ENCODE measurements at places on chromosomes 7 and 10.
A peak's percentile ranks its signal among the peaks of the same experiment; 100 is the strongest.

GRCh38 chr10:124481717-124482116, 20.1 kb downstream of the LHPP start:
- no peak for DNase-seq

DNA sequence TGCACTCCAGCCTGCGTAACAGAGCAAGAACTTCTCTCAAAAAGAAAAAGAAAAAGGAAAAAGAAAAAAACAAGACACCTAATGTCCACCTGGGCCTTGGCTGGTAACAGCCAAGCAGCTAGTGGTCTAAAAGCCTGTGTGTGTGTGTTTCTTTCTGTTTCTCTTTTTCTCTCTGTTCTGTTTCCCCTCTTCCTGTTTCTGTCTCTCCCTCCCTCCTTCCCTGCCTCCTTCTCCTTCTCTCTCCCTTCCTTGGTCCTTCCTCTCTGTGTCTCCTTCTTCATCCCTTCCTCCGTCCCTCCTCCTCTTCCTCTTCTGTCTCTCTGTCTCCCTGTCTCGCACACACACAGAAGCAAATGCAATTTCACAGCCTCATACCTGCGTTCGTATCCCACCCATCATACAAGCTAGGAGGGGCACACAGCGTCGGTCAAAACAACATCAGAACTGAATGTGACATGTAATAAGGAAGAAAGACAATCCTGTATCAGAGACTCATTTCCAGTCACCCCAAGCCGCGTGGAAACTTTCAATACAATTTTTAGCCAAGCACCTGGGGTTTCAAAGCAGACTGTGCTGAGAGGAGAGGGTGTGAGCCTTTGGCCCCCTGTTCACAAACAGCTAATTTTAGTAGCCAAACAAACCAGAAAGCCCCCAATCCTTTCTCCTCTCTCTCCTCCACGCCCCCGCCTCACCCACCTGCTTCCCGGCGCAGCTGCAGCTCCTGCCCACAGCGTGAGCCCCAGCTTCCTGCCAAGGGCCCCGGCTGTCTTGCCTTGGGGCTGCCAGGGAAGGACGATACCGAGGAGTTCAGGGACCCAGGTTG, 50.2 kb upstream of the GNA12 start:
- DNase-seq = no peak

DNA sequence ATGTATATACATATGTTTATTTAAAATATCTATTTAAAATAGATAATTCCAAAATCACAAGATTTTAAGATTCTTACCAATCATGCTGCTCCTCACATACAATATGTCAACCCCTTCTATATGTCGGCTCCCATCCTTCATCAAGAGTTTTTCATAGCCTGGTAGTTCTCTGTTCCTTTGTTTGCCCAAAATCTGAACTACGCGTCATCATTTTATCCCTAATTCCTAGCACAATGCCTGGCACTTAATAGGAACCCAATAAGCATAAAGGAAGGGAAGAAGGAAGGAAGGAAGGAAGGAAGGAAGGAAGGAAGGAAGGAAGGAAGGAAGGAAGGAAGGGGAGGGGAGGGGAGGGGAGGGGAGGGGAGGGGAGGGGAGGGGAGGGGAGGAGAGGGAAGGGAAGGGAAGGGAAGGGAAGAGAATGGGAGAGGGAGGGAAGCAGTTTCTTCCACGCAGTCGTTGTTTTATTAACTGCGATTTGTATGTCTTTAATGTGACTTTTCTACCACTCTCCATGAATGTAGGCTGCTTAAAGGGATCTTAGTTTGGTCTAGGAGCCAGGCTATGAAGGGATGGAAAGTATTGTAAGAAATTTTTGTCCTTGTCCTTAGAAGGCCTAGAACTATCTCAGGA, 83.3 kb upstream of the PCGF5 start:
- DNase-seq = no peak

DNA sequence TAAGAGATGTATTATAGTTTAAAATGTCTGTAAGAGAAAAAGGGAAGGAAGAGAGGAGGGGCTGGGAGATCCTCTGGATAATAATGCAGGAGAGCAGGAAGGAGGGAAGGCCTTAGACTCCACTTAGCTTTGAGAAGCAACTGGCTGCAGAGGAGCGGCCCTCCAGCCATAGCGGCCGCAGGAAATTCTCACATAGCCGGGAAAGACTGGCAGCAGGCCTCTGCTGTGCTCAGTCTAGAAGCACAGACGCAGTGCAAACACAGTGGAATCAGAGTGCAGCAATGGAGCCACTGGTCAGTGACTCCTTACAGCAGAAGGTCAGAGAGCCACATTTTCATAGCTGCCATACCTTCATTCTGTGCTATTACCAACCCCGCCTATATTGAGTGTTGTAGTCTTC, 153.3 kb downstream of the VWC2 start:
- peak; percentile 32 for DNase-seq

- no peak for DNase-seq
These were observed 202.6 kb upstream of the NRP1 start for GRCh38 chr10:33537066-33537465.

- DNase-seq = no peak
These were observed 106.5 kb upstream of the RAB11FIP2 start for GRCh38 chr10:118153287-118153686.

- peak; percentile 15 for DNase-seq
These were observed 1.8 kb downstream of the NPS start for GRCh38 chr10:127550861-127551260.

- DNase-seq = no peak
These were observed 198.8 kb downstream of the GRID1 start for GRCh38 chr10:86167762-86168128.

- DNase-seq = no peak
These were observed 1165.4 kb downstream of the XPNPEP1 start for GRCh38 chr10:108757946-108758345.

GRCh38 chr7:24637021-24637420, 63.8 kb downstream of the PALS2 start:
- DNase-seq = no peak

DNA sequence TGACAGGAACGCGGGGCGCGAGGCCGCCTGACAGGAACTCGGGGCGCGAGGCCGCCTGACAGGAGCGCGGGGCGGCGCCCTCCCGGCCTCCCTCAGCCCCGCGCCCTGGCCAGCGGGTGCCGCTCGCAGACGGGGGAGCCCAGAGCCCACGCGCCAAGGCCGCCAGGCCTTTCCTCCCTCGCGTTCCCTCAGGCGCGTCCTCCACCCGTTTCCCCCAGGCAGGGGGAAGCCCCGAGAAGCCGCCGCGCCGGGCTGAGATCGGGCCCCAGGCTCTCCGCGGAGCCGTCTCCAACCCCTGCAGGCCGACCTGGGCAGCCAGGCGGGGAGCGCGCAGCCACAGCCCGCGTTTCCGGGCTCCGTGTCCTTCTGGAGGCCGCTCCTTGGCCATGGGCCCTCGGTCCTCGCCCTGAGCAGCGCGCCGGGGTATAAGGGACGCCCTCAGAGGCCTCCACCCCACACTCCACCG, 17.7 kb downstream of the PTPRN2 start:
- no peak for DNase-seq

- DNase-seq = no peak
These were observed 84.3 kb downstream of the TCERG1L start for GRCh38 chr10:131227163-131227740.

- no peak for DNase-seq
These were observed 34.4 kb upstream of the CABCOCO1 start for GRCh38 chr10:61628151-61628874.

GRCh38 chr10:97329766-97330165, 4.8 kb downstream of the FRAT2 start:
- no peak for DNase-seq

- no peak for DNase-seq
These were observed 1.0 kb downstream of the LRCH4 start for GRCh38 chr7:100584683-100585510.

GRCh38 chr7:140042386-140042670, 20.4 kb downstream of the PARP12 start:
- DNase-seq = no peak

DNA sequence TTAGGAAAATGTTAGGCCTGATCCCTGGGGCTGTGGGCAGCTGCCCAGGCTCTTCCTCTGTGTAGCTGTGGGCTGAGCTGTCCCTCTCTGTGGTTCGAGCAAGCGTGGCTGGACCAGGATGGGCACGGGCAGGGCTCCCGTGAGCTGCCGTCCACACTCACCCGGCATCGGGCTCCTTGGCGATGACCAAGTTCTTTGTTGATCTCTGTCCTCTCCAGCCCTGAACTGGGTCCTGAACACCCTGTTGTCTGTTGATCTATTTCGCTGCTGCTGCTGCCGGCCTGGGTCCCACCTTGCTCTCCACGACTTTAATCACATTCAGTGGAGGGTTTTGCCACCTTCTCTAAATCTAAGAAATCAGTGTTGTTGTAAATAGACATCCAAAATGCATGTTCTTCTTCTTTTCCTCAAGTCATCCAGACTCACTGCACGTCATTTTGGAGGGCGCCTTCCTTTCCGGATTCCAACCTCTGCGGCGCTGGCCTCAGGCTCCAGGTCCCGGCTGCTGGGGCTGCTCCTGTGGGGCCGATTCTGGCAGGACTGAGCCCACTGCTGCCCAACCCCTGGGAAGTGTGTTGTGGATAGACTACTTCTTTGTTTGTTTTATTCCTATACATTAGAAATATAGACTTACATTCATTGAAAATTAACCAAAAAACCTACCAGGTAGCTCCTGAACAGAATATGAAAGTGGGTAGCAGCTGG, 100.6 kb downstream of the DYNC2I1 start:
- no peak for DNase-seq

GRCh38 chr10:72946963-72947362, 7.6 kb downstream of the PLA2G12B start:
- DNase-seq = no peak

GRCh38 chr7:105462765-105463420, 59.2 kb downstream of the PUS7 start:
- DNase-seq = no peak

- no peak for DNase-seq
These were observed 80.0 kb upstream of the STK17A start for GRCh38 chr7:43502941-43503340.

GRCh38 chr7:713139-713457, 13.4 kb upstream of the DNAAF5 start:
- DNase-seq = no peak

DNA sequence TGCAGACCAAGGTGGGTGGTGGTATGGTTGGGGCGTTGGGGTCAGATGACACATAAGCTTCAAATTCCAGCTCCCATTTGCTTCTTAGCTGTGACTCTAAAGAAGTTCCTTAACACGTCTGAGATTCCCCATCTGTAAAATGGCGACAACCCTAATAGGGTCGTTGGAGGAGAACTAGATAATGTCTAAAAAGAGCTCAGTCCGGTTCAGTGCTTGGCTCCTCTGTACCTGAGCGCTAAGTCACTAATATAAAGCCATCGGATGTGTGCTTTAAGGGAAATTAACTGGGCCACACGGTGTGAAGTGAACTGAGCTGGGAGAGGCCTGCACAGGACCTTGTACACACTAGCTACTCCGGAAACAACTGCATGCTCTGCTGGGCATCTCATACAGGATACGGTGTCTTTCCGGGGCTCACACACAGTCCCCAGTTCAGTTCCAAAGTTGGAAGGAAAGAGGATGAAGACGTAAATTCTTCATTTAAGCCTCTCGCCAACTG, 476 bp upstream of the ZFYVE27 start:
- DNase-seq = no peak

DNA sequence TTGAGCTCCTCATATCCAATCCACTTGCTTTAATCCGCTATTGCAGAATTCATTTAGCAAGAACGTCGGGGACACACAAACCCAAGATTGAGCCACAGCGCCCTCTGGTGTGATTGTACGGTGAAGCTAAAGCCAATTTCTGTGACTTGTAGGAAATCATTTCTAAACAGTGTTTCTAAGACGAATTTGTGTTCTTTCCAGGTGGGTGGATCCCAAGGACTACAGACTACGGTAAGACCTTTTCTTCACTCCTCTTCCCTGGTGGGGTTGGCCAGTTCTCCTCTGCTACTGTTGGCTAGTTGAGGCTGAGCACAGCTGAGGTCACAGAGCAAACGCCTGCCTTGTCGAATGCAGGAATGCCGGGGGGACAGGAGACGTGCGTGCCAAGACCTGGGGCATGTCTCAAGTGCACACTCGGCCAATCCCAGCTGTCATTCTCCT, 5.2 kb downstream of the DMBT1 start:
- peak; percentile 23 for DNase-seq

- DNase-seq = no peak
These were observed 13.3 kb downstream of the ALOX5 start for GRCh38 chr10:45387096-45387893.

GRCh38 chr7:129535896-129536295, 33.6 kb downstream of the SMKR1 start:
- no peak for DNase-seq

- no peak for DNase-seq
These were observed 56.4 kb upstream of the DKK1 start for GRCh38 chr10:52257692-52258075.

GRCh38 chr7:28105234-28105633, 75.4 kb downstream of the JAZF1 start:
- no peak for DNase-seq

- DNase-seq = no peak
These were observed 77.4 kb upstream of the FRMD4A start for GRCh38 chr10:14408139-14408538.

DNA sequence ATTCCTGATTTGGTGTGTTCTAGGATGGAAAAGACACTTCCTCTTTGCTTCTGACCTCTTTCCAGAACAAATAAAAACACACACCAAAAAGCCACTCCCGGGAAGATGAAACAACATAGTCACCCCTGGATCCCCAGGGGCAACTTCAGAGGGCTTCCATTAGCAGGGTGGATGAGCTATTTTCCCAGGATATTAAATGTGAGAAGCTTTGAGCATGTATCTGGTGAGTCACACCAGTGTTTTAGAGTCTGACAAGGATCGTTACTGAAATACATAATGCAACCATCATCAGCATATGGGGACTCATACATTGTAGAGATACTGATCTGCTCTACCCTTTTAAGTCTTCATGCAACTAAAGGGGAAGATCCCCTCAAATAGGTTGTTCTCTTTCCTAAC, 115.5 kb upstream of the ZNF438 start:
- DNase-seq = no peak

- no peak for DNase-seq
These were observed 252.7 kb upstream of the PTER start for GRCh38 chr10:16184096-16184597.

- no peak for DNase-seq
These were observed 81.6 kb upstream of the PFKP start for GRCh38 chr10:2985729-2986232.

DNA sequence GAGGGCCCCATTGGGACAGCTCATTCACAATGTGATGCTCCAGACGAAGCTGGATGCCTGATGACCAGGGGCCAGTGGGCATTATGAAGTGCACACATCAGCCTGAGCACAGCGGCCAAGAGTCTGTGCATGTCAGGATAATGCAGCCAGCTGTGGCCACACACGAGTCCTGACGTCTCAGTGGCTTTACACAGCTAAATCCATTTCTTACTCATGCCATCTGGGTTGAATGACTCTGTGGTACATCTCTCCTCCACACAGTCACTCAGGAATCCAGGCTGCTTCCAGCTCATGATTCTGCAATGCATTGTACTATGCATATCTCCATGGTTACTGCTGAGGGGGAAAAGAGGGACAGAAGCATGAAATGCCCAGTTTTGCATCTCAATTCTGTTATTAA, 123.6 kb downstream of the PRLHR start:
- no peak for DNase-seq

- no peak for DNase-seq
These were observed 19.4 kb upstream of the GATA3 start for GRCh38 chr10:8035006-8035640.
